ENCODE measurements at places on chromosomes 3 and 15. TPM values are rescaled to one million over a fixed set of nuclear protein-coding genes. Genes with fewer than 3 reads are reported as not detected.

DAZL gene
- not detected for total RNA-seq

CCDC33 gene
- 0.46 TPM for total RNA-seq

MITF gene
- 3.6 TPM for total RNA-seq

KNG1 gene
- total RNA-seq: 2.3 TPM

DNA sequence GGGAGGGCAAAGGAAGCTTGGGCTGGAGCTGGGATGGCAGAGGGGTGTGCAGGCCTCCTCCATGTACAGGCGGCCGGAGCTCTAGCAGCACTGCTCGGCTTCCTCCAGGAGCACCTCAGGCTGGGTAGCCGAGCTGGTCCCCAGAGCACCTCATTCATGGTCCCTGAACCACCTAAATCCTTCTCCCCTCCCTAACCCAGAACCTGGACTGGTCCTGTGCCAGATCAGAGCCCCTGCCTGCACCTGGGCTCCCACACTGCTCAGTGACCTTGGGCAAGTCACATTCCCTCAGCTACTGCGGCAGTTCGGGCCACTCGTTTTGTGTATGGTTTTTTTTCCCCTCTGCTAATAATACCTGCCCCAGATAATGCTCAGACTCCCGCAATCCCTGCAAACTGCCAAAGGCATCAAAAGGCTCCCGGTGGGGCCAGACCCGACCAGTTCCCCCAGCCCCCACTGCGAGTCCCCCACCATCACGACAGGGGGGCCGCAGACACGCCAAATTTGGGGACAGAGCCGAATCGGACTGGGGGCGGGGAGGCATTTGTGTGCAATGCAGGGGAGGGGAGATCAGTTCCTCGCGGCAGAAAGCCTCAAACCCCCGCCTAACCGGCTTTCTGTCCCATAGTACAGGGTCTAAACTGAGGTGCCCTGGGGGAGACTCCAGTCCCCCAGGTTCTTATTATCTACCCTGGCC lies 1.3 kb downstream of the SEMA7A start:
- DNase-seq: no peak

DNA sequence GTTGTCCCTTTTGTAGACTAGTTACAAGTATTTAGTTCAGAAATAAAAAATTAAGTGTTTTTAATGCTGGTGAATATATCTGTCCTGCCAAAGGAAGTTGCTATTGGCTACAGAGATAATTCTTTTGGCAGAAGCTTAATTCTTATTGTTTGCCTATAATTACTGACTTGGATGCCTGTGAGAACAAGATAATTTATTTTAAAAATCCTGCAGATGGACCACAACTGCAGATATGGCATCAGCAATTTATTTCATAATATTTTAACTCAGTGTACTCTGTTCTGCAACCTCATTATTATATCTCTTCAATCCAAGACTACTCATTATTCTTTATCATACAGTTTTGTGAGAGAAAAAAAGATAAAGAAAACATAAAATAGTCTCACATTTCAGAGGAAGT lies 789.8 kb downstream of the NAALADL2 start:
- no peak for DNase-seq
